H4 (cell line): ENCODE measurements at places on chromosomes 3 and 15. TPM values are rescaled to one million over a fixed set of nuclear protein-coding genes. Genes with fewer than 3 reads are reported as not detected.

IL5RA gene
- total RNA-seq: 0.10 TPM in 1 of 2 replicates, not detected in the other

SERPINI2 gene
- total RNA-seq: 0.12 TPM in 1 of 2 replicates, not detected in the other

- DNase-seq: no peak
These were observed 34.4 kb downstream of the RPL39L start for GRCh38 chr3:187104933-187105332.

TMEM266 gene
- 0.19 and 0.29 TPM in 2 replicates for total RNA-seq

DNA sequence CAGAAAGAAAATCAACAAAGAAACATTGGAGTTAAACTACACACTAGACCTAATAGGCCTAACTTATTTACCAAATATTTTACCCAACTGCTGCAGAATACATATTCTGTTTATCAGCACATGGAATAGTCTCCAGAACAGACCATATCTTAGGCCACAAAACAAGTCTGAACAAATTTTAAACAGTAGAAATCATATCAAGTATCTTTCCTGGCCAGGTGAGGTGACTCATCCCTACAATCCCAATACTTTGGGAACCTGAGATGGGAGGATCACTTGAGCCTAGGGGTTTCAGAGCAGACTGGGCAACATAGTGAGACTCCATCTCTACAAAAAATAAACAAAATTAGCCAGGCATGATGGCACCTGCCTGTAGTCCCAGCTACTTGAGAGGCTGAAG lies 18.1 kb upstream of the KPNA4 start:
- DNase-seq: no peak

PLOD2 gene
- 130 and 189 TPM in 2 replicates for total RNA-seq

- no peak for DNase-seq
These were observed 58.8 kb downstream of the TUBGCP4 start for GRCh38 chr15:43429687-43430086.

DNA sequence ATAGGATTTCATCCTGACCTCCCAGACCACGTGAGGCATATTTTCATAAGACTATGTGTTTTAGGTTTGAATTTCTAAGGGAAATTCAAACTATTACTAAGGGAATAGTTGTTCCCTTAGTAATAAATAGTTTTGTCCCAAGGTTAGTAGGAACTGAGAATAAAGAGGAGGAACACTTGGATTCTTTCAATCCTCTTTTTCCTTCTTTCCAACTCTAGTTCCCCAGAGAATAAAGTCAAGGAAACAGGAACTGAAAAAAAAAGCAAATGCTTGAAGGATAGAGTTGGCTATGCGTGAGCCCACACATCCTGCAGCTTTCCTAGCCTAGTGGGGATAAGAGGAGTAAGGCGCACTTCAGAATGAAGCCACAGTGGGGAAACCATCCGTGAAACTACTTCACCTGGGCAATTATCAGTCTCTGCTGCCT lies 312.1 kb upstream of the TGFBR2 start:
- DNase-seq: no peak

DNA sequence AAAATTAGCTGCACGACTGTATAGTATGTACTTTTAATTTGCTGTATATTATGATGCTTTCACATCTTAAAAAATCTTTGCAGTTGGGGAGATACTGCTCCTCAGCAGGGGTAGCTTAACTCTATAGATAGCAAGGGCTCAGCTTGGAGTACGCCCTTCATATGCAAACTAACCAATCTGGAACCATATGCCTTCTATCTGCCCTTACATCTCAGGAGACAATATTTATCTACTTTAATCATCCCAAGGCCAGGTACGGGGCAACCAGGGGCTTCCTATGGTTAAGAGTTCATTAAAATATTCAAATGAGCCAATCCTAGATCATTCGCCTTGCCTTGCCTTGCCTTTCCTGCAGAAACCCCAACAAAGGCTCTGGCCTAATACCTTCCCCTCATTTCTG lies 204.1 kb upstream of the ZBTB20 start:
- DNase-seq: no peak

CYP11A1 gene
- total RNA-seq: not detected in 2 replicates

GOLGA6B gene
- not detected in 2 replicates for total RNA-seq

DNA sequence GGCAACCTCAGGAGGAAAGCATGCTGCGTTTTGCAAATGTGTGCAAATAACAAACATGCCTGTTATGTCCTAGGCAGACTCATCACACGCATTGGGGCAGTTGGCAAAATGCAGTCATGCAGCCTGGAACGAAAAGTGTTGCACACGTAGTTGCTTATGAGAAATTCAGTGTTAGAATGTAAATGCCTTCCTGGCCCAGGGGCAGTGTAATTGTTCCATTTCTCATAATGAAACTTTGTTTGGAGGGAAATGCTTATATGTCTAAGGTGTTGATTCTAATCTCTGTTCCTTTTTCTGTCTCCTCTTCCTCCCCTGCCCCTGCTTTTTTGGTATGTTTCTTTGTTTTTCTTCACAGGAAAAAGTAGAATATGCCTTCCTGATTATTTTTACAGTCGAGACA lies 156.0 kb downstream of the CACNA1D start:
- DNase-seq: no peak

PYGO1 gene
- 7.2 and 7.8 TPM in 2 replicates for total RNA-seq

- no peak for DNase-seq
These were observed 131.0 kb upstream of the CBLB start for GRCh38 chr3:105999856-106000255.

DNA sequence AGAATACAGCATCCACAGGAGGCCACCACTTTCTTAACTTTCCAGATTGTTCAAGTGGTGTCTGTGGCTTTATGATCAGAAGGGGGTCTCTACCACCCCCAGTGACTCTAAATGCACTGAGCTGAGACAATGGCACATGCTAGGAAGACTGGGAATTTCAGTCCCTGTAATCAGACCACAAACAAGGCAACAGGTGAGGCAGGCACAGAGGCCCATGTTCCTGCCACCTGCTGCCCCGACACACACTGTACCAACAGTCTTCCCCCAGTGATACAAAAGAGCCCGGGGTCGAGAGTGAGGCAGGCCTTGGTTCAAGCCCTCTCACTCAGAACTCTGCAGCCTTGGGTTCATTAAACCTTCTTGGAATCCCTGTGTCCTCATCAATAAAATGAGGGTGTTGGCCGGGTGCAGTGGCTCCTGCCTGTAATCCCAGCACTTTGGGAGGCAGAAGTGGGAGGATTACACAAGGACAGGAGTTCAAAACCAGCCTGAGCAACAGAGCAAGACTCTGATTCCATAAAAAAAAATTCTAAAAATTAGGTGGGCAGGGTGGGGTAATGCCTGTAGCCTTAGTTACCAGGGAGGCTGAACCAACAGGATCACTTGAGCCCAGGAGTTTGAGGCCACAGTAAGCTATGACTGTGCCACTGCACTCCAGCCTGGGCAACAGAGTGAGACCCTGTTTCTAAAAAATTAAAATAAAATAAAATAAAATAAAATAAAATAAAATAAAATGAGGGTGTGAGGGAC lies 55.8 kb downstream of the ADCY5 start:
- DNase-seq: no peak

SCN5A gene
- total RNA-seq: 0.85 and 3.0 TPM in 2 replicates

GRCh38 chr15:70336425-70337009 lies 238.8 kb upstream of the TLE3 start:
- DNase-seq: no peak

ROPN1B gene
- 0.83 TPM in 1 of 2 replicates, not detected in the other for total RNA-seq

- no peak for DNase-seq
These were observed 556 bp downstream of the CAMK2N2 start for GRCh38 chr3:184260724-184261269.

GRAMD1C gene
- 0.23 and 0.81 TPM in 2 replicates for total RNA-seq

PGBD4 gene
- 1.0 and 1.4 TPM in 2 replicates for total RNA-seq

KNG1 gene
- total RNA-seq: not detected in 2 replicates

ZNF662 gene
- 0.06 TPM in 1 of 2 replicates, not detected in the other for total RNA-seq

GRCh38 chr3:99471353-99472323 lies 166.8 kb upstream of the COL8A1 start:
- DNase-seq: no peak

SCN11A gene
- total RNA-seq: not detected in 2 replicates

LYZL4 gene
- total RNA-seq: not detected in 2 replicates

CGNL1 gene
- total RNA-seq: 0.41 and 0.43 TPM in 2 replicates

- no peak for DNase-seq
These were observed 328.9 kb upstream of the CBLB start for GRCh38 chr3:106197532-106198194.

GRCh38 chr15:48541341-48542278 lies 103.9 kb downstream of the FBN1 start:
- DNase-seq: peak; percentile 92

- no peak for DNase-seq
These were observed 8.1 kb upstream of the ST6GAL1 start for GRCh38 chr3:186922224-186922623.

GRCh38 chr3:95036526-95037021 lies 973.7 kb downstream of the NSUN3 start:
- no peak for DNase-seq

DNA sequence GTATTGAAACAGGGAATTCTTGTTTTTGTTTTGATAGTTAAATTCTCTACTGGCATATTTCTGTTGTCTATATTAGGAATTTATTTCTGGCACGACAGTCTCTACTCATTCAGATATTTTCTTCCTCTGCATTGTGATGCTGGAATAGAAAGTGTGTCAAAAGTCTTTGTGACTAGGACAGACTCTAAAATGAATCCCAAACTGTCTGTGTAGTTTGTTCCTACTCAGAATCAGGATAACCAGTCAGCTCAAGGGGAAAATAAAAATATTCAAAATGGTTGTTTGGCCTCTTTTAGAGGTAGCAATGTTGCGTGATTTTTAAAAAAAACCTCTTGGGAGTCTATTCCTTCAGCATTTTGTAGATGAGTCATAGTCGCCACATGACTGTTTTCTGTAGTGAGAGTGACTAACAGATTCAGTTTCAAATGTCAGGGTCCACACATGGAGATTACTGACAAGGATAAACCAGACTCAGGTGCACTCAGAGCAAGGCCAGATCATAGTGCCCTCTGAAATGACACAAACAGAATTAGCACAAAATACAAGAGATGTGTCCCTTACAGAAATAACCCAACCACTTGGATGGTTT lies 13.1 kb downstream of the SLC7A14 start:
- peak; percentile 75 for DNase-seq

DNA sequence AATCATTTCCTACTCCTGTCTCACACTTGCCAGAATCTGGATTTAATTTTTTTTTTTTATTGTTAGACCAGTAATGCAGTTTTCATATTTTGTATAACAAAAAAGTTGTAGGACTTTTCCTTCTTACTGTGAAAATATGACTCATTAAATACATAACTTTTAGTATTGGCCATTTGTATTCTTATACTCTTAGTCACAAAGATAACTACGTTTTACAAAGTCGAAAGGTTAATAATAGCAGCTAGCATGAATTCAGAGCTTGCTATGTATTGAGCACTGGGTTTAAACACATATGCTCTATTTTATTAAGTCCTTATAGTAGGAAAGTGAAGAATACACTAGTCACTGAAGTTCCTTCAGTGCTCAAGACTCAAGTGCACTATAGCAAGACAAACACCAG lies 43.1 kb downstream of the LRRN1 start:
- DNase-seq: no peak

- no peak for DNase-seq
These were observed 113.3 kb upstream of the GBE1 start for GRCh38 chr3:81874738-81875137.

DNA sequence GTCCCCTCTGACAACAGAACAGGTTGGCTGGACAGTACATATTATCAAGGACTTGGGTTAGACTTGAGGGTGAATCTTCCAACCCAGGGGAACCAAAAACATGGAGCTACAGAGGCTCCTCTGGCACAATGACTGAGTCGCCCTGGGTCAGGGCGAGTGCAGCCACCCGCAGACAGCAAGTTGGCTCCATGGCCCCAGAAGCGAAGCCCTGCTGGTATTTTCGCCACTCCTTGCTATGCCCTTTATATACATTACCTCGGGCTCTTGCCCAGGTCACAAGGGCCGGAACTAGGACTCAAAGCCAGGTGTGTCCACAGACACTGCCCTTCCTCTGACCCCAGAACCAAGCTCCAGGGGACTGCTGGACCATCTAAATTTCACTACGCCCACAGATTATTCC lies 64.6 kb downstream of the ADCY5 start:
- no peak for DNase-seq

DNA sequence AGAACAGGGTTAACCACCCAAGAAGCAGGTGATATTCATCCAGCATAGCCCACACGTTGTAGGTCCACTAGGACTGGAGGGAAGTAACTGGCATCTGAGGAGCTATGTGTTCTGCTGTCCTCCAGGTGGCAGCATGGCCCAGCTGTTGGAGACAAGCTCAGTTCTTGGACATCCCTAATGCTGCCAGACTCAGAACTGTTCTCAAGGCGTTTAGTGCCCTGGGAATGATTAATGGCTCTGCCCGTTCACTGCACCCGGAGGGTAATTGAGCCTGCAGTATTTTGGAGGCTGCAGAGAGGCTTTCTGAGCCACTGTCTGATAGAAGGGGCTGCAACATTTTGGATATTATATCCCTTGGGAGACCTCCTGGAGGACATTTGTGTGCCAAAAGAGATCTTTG lies 521.3 kb upstream of the SEMA6D start:
- peak; percentile 91 for DNase-seq

HEXA gene
- 88.2 and 93.0 TPM in 2 replicates for total RNA-seq

GRCh38 chr15:39502082-39502447 lies 78.8 kb upstream of the THBS1 start:
- DNase-seq: no peak

TRPC1 gene
- 9.8 and 18.0 TPM in 2 replicates for total RNA-seq

TMEM212 gene
- total RNA-seq: not detected in 2 replicates
